Glutamatergic neuron (in vitro differentiated cells): ENCODE measurements at places on chromosomes 3 and 15.

- no peaks in the 10 kb centered on the region for H3K36me3 ChIP-seq
- no peak overlapping the region for H3K27ac ChIP-seq
- no peaks in the 10 kb centered on the region for H3K4me1 ChIP-seq
- no peak overlapping the region for H3K4me3 ChIP-seq
- DNase-seq, result no peak
Measured at GRCh38 chr3:190336516-190337189, 14.4 kb upstream of the CLDN1 start.

DNA sequence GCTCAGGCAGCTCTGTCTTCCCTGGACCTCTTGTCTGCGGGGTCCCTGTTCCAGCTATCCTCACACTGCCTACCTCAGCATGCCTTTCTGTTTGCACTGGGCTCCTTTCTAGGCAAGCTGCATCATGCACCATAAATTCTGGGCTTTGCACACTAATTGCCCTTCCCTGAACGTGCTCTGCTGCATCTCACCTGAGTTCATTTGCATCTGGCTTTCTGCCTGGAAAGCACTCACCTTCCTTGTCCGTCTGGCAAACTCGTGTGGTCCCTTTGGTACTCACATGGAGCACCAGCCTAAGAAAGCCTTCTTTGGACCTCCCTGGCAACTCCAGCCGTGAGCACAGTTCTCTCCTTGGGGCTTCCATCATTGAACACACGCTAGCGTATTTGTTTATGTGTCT lies 365.6 kb downstream of the SV2B start:
- H3K4me1 ChIP-seq, result no peaks in the 10 kb centered on the region
- H3K27me3 ChIP-seq, result no peaks in the 10 kb centered on the region
- H3K4me3 ChIP-seq, result no peak overlapping the region
- H3K27ac ChIP-seq, result no peak overlapping the region
- no peak for DNase-seq
- no peaks in the 10 kb centered on the region for H3K36me3 ChIP-seq

GRCh38 chr3:101984356-101984755 lies 135.0 kb downstream of the NFKBIZ start:
- no peaks in the 10 kb centered on the region for H3K4me1 ChIP-seq
- H3K27me3 ChIP-seq, result peaks cover 2% of the 10 kb centered on the region
- DNase-seq, result no peak
- no peak overlapping the region for H3K4me3 ChIP-seq
- no peak overlapping the region for H3K27ac ChIP-seq

DNA sequence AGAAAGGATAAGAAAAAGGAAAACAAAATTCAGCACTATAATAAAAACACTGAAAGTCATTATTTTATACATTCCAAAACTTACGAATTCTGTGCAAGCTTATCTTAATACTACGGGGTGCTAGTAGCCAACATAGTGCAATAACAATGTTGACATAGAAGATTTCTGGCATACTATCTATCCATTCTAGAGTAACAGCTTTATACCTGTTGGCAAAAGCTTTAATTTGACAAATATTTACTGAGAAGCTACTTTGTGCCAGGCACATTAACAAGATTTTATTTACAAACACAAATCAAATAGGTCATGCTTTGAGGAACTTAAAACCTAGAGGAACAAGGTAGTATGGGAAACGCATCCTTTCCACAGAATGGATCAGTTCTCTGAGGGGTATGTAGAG lies 1.1 kb downstream of the ACKR4 start:
- peaks cover 1% of the 10 kb centered on the region for H3K27me3 ChIP-seq
- H3K36me3 ChIP-seq, result no peaks in the 10 kb centered on the region
- H3K27ac ChIP-seq, result no peak overlapping the region
- no peak overlapping the region for H3K4me3 ChIP-seq

- H3K4me1 ChIP-seq, result no peaks in the 10 kb centered on the region
- DNase-seq, result no peak
- no peak overlapping the region for H3K4me3 ChIP-seq
- peaks cover 2% of the 10 kb centered on the region for H3K27me3 ChIP-seq
- peaks cover 4% of the 10 kb centered on the region for H3K36me3 ChIP-seq
- H3K27ac ChIP-seq, result no peak overlapping the region
Measured at GRCh38 chr15:88920186-88920891, 7.2 kb upstream of the MFGE8 start.

DNA sequence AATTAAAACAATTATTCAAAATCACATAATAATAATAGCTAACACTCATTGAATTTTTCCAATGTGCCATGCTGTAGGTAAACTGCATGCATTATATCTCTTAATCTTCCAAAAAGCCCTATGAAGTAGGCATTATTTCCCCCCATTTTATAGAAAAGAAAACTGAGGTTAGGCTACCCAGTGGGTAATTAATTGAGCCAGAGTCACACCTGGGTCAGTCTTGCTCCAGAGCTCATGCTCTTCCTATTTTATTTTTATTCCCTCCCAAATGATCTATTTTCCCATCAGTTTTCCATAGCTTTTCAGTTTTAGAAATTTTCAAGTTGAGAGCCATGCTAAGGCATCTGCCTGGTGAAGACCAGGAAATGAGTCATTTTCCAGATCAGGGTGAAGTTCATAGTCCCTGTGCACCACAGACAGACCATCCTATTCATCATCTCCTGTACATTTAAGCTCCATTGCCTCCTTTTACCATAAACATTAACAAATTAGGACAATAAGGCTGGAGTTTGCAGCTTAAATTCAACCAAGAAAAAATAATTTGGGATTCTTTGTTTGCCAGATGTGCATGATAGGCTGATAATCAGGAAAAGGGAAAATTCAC lies 417.3 kb downstream of the OTOL1 start:
- no peaks in the 10 kb centered on the region for H3K36me3 ChIP-seq
- no peaks in the 10 kb centered on the region for H3K27me3 ChIP-seq
- no peak overlapping the region for H3K27ac ChIP-seq
- peaks cover 3% of the 10 kb centered on the region for H3K4me1 ChIP-seq
- no peak for DNase-seq
